ENCODE measurements at places on chromosomes 4 and X. TPM values are rescaled to one million over a fixed set of nuclear protein-coding genes. Genes with fewer than 3 reads are reported as not detected.

The STK32B gene
- 17.7 TPM for total RNA-seq

The AMBN gene
- not detected for total RNA-seq

The ESX1 gene
- total RNA-seq: not detected

The KCND1 gene
- 2.1 TPM for total RNA-seq

The SAGE1 gene
- total RNA-seq: not detected

The ZXDA gene
- total RNA-seq: 10.7 TPM

The TLR2 gene
- total RNA-seq: 2.6 TPM

The DRP2 gene
- total RNA-seq: 3.4 TPM

The ETDA gene
- total RNA-seq: not detected

The SLC9B1 gene
- 0.61 TPM for total RNA-seq

The TRIM2 gene
- 88.8 TPM for total RNA-seq

The SATL1 gene
- not detected for total RNA-seq

The DACH2 gene
- total RNA-seq: not detected

The HPSE gene
- total RNA-seq: 0.16 TPM

The SLC35A2 gene
- total RNA-seq: 23.0 TPM

The PAQR3 gene
- total RNA-seq: 14.2 TPM

The RAB9B gene
- 0.97 TPM for total RNA-seq

The NLGN3 gene
- total RNA-seq: 0.49 TPM

The SLC10A4 gene
- total RNA-seq: not detected

The LINC00632 gene
- 24.8 TPM for total RNA-seq

The CYTL1 gene
- not detected for total RNA-seq

The LEF1 gene
- 49.1 TPM for total RNA-seq

The UGT2B10 gene
- not detected for total RNA-seq

The SH3TC1 gene
- 0.81 TPM for total RNA-seq

The PAGE5 gene
- total RNA-seq: not detected

Measured in hair follicle dermal papilla cell (primary cell).